ENCODE measurements at places on chromosomes 2 and 18.
A peak's percentile ranks its signal among the peaks of the same experiment; 100 is the strongest.

DNA sequence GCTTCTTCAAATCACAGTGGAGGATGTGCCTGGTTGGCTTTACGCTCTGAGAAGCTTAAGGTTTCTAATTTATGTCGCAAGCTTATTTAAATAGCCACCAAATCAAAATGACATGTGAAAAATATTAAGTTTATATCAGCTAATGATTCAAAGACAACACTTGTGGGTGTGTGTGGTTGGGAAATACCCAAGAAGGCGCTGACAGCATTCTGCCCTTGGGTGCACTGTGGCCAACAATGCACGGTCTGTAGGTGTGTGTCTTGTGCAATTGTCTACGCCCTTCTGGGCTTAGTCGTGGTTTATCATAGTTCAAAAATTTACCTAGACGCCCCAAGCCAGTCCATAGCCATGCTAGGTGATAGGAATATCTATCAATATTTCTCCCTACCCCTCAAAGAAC, 60.9 kb downstream of the KCTD1 start:
- DNase-seq: no peak

DNA sequence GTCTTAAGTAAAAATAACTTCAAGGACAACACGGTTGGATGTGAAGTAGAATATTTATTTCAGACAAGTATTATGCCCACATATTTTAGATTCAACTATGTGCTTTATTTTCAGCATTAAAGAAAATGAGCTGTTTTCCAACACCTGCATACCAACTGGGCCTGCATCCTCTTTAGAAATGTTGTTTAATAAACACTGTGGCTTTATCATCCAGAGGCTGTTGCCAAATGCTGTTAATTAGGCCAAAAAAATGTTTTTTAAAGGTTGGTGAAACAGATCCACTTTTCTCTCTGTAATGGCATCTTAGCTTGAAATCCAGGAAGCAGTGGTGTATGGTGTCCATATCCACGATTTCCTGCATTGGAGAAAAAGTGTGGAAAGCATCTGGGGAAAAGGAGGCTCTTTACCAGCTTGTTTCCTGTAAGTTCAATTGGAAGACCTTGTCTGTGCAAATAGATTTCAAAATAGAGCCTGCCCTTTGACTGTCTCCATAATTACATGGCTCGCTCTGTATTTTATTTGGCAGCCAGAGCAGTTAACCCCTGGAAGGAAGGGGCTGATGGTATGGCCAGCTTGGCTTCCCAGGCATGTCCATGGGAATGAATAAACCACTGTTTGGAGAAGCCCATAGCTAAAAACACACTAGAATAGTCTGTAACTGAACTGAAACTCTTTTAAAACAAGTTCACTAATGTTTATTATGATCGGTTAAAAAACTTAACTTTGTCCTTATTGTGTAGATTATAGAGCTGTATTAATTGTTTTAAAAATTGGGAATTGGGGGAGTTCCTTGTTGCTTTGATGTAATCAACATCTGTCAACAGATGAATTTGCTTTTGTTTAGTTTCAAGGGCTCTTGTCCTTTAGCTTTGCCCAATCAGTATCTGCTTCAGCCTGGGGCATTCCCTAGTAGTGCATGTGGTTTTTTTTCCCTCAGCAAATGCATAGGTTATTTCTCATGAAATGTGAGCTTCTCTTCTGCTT, 33.0 kb upstream of the DLX1 start:
- no peak for DNase-seq

DNA sequence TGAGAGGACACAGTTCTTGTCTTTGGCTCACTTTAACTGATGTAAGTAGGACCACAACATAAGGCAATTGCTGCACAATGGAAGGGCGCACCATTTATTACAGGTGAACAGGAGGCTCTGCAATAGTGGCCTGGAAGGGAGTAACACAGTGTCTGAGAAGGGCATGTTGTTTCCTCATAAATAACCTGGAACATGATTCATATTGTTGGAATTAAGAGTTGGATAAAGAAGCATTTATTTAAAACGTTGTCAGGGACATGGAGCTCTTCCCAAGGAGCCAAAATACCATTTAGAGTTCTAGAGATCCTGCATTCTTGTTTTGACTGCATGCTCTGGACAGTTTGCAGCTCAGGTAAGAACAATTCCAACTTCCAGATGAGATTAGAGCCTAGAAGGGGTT, 110.4 kb downstream of the PLCL1 start:
- no peak for DNase-seq

DNA sequence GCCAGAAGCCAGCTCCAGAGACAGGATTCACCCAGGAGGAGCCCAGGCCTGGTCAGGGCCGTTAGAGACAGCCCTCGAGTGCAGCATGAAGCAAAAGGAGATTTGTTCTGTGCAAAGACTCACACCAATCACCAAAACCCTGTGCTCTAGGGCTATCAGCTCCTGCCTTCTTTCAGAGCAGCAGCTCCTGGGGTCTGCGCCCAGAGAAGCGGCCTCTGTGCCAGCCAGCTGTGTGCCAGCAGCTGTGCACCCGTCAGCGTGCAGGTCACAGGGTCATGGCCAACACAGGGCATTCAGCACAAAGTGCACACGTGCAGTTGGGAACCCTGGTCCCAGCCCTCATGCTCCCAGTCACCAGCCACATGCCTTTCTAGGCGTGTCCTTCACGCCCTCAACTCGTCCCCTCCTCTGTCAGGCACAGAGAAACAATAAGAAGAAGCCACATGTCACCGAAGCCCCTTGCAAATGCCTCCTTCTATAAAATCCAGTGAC, 49.3 kb downstream of the ZNF516 start:
- peak; percentile 17 for DNase-seq
